Occipital lobe (tissue), 3 donors: ENCODE measurements at places on chromosomes 11 and 22. TPM values are rescaled to one million over a fixed set of nuclear protein-coding genes. Genes with fewer than 3 reads are reported as not detected.

Gene MN1
- 24.8 TPM for total RNA-seq

DNA sequence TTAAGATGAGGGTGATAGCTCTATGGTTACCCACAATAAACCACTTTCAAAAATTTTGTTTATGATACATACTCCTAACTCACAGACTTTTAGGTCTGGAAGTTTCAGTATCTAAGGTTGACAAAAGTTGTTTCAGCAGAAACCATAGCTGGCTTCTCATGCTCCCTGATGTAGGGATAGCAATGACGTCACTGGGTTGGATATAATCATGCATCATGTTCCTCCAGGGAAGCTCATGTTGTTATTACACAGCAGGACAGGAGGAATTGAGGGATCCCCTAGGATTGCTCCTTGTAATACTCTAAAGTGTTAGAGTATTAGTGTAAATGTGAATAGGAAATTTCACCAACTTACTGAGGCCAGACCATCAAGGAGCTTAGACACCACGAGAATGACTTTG is 23.6 kb downstream of the APOL3 start:
- no peak for DNase-seq

- no peak for DNase-seq
Measured at GRCh38 chr22:44727148-44727547, 25.1 kb downstream of the PRR5 start.

Gene THAP12
- 83.1 TPM for total RNA-seq

DNA sequence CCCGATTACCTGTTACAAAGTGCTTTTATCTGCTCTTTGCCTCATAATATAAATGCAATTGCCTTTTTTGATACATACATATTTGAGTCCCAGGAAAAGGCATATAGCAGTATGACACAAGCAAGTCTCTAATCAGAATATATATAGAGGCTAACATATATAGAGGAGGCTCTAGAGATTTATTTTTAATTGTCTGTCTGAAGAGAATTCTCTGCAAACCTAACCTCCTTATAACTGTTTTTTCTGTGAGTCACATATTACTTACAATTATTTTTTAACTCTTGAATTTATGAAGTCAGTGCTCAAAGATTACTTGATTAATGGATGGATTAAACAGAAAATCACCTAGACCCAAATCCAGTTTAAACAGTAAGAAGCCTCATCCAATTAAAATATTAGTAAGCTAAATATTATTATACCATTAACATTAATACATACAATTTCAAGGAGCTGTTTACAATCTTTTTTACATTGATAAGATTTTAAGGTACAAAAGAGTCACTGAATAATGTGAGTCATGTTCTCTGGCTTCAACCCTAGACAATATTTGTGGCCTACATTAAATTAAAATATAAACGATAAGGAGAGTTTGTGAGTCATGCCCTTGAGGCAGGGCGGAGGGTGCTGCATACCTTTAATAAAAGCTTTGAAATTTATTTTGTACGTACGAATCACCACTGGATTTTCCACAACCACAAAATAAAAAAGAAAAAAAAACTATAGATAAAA is 19.2 kb upstream of the MMP13 start:
- no peak for DNase-seq

Gene TRAF6
- 16.5 TPM for total RNA-seq

Gene TMEM223
- total RNA-seq = 15.9 TPM

Gene OR56B4
- not detected for total RNA-seq

GRCh38 chr22:32723643-32724042 is 77.9 kb upstream of the TIMP3 start:
- DNase-seq = no peak

- DNase-seq = no peak
Measured at GRCh38 chr11:117950993-117951961, 22.1 kb upstream of the TMPRSS13 start.

Gene MMP8
- total RNA-seq = 0.16 TPM

DNA sequence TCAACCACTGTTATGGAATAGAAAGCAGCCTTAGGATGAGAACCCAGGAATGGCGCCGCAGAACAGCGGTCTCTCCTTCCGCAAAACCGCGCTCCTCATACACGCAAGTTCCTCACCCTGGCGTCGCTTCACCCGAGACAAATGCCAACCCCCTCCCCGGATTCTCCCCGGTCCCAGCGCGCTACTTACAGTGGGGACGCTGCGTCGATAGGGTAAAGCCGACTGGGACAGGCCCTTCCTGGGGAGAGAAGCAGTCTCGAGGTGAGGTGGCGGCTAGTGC is 287 bp downstream of the RPS13 start:
- DNase-seq = no peak

DNA sequence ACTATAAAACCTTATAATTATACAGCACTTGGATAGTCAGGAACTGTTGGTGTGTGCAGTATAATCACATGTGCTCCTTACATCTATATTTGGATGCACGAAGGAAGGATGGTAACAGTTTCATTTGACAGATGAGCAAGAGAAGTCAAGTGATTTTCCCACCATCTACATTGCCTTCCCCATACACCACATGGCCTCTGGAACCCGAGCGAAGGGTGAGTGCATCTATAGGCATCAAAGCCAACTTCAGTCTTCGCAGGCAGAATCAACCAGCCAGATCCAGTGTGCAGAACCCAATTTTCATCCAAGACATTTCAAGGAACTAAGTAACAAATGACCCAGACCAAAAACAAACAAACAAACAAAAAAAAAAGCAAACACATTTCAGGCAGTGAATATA is 85.1 kb upstream of the BLID start:
- no peak for DNase-seq

Gene SLC25A17
- 32.1 TPM for total RNA-seq

- DNase-seq = no peak
Measured at GRCh38 chr22:24736526-24737053, 37.9 kb downstream of the PIWIL3 start.

- DNase-seq = no peak
Measured at GRCh38 chr11:87307101-87307500, 269.4 kb downstream of the TMEM135 start.

- no peak for DNase-seq
Measured at GRCh38 chr11:88511006-88511405, 173.5 kb upstream of the CTSC start.

Gene SEPTIN5
- total RNA-seq = 167 TPM

Gene INCENP
- total RNA-seq = 25.1 TPM

DNA sequence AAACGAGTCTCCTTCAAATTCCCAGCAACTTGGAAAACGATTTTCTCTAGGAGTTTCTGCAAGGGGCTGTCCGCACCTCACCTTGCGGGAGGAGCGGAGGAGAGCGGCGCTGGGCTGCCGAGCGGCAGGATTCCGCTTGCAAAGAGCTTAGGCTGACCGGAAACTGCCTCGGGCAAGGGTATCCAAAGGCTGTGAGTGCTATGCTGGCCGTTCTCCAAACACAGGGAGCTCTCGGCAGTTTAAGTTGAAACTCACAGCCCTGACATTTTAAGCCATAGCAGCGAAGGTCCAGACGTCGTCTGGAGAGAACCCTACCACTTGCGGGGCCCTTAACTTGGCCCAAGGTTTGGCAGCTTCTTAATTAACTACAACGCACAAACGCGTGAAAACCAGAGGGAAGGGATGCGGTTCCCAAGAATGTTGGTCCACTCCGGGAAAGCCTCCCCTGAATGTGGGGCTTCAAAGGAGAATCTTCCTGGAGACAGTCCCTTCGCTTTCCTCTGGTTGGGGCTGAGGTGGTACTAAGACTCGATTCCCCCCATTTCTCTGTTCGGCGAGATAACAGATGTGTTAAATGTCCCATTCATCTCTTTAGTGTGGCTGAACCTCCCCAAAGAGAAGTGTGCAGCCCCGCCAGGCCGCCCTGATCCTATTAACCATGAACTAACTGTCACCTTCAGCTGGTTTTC is 1.1 kb upstream of the DBX1 start:
- no peak for DNase-seq

Gene ATM
- 176 TPM for total RNA-seq

DNA sequence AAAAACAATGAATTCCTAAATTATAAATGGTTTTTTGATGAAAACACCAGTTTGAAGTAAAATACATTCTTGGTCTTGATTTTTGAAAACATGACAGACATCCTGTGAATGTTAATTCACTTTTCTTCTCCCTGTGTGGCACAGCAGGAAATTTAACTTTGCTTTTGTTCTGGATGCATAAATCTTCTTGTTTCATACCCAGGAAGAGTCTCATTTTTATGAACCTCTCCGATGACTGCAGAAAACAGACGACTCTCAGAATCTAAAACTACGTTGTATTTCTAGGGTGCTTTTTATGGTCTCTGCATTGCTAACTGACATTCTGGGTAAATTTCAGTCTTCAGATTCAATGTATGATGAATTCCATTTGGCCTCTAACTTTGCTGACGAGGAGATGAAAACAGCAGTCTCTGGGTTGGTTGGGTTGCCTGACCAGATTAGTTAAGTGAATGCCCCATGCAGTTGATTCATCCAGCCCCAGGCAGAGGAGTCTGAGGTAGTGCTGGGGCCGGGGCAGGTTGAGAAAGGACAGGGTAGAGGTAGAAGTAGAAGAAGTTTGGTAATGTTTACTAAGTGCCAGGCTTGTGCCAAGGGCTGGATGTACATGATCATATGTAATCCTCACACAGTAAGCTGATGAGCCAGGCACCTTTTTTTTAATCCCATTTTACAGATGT is 20.1 kb downstream of the TCP11L1 start:
- DNase-seq = no peak

Gene GPHA2
- not detected for total RNA-seq

Gene CDC42BPG
- 0.16 TPM for total RNA-seq

DNA sequence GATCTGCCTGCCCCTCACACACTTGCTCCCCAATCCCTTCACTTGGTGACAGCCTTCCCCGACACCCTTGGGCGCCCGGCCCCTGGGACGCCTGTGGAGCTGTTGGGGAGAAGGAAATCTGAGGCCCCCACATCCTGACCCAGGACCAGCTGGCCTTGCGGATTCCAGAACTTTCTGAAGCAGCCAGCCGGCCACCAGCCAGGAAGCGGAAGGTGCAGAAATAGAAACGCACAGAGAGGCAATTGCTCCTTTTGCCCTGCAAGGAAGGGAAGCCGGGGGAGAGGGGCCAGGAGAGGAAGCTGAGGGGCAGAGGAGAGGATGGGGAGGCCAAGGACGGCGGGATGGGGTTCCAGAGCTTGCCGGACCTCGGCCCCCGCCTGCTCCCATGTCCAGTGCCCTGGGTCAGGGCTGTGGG is 66.7 kb upstream of the LINC01488 start:
- DNase-seq = no peak

Gene KDM4E
- total RNA-seq = not detected

DNA sequence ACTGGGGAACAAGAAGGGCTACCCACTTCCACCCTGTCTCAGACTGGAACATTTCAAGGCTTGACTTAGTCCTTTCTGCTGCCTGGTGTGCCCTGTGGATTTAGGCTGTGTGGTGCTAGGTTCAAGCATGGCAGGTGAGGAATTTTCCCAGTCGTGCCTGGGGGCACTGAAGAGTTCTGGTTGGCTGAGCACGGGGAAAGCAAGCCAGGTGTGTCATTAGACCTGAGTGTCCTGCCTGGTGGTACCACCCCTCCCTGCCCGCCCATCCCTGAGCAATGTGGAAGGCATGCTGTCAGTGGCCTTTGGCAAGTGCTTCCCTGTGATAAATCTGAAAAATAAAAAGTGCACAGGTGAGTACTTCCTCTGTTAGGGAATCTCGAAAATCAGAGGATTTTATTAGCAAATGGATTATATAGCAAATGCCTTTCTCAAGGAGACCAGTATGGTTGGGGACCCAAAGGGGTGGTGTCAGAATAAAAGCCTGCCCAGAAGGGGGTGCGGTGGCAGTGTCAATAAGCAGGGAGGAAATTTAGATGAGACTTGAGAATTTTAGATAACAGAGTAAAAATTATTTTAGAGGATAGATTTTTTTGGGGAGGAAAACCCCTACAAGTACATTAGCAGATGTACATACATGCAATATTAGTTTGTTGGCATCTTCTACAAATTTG is 22.8 kb downstream of the TEAD1 start:
- DNase-seq = no peak

Gene MMP7
- 0.47 TPM for total RNA-seq

Gene SLC25A18
- total RNA-seq = 6.4 TPM

DNA sequence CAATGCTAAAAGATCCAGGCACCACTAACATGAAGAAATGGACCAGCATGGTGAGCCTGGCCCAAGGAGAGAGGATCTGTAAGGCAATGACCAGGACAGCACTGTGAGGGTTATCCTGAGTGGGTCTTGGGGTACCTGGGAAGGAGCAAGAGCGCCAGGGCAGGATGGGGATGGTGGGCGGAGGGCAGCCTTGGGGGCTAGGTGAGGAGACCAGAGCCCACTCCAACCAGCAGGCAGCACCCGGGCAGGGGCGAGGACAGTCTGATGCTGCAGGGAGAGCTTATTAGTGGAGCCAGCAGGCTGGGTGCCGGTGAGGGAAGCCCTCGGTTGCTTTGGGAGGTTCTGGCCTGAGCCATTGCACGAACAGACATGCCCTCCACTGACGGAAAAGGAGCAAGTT is 10.7 kb upstream of the NAP1L4 start:
- DNase-seq = no peak

GRCh38 chr11:115215694-115216617 is 288.3 kb downstream of the CADM1 start:
- no peak for DNase-seq

DNA sequence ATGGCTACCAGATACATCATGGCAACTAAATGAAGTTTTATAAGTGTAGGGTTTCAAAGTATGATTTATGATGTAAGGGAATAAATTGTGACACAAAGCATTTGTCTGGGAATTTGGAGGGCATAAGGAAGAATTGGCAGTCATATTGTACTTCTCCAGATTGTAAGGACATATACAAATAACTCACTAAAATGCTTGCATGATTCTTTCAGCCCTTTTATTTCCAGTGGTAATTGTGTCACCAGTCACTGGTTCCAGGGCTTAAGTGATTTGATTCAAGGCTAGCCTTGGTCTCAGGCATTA is 299.4 kb upstream of the ANO5 start:
- DNase-seq = no peak

Gene SNX32
- total RNA-seq = 7.3 TPM

Gene SLC5A1
- total RNA-seq = not detected

Gene HTR3B
- 0.31 TPM for total RNA-seq

Gene AQP11
- 5.9 TPM for total RNA-seq

Gene WNT7B
- total RNA-seq = 6.6 TPM

DNA sequence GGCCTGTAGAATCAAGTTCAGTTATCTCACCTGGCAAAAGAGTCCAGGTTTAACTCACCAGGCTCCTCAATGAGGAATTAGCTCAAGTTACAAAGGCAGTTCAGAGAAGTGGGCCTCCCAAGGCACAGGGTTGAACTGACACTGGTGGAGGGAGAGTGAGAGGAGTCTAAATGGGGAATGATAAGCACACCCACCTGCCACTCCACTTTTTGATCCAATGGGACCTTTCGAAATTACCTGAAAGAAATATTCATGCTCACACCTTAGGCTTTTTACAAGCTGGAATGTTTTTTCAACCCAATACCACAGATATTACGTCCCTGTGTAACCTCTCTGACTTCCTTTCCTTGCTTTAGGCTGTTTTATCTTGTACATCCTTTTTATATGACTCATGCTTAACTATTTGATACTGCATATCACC is 642.7 kb upstream of the TENM4 start:
- no peak for DNase-seq

- no peak for DNase-seq
Measured at GRCh38 chr22:30219049-30219654, 27.4 kb downstream of the LIF start.

Gene CHST1
- 10.5 TPM for total RNA-seq

Gene NFAM1
- 0.62 TPM for total RNA-seq
